ENCODE measurements at places on chromosomes 12 and 14.

DNA sequence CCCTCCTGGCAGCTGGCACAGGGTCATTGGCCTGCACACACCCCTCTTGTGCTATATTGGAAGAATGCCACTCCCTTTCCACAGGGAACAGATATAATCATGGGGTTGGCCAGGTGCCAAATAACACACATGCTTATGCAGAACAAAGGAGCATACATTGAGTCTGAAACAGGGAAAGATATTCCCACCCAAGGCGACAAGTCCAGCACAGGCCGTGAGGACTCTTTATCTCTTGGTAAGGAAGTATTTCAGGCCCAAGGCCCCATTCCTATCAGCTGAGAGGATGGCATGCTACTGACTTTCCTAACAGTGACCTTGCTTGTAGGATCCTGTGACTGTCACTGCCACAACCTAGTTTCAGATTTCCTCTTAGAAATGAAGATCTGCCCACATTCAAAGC is 59.0 kb upstream of the STXBP6 start:
- H3K36me3 ChIP-seq: no peaks in the 10 kb centered on the region
- H3K27ac ChIP-seq: no peak overlapping the region
- H3K27me3 ChIP-seq: no peaks in the 10 kb centered on the region
- H3K4me3 ChIP-seq: no peak overlapping the region
- no peak for DNase-seq

GRCh38 chr14:93379831-93380230 is 32.8 kb downstream of the COX8C start:
- DNase-seq: no peak
- H3K4me3 ChIP-seq: no peak overlapping the region
- no peak overlapping the region for H3K27ac ChIP-seq
- no peaks in the 10 kb centered on the region for H3K36me3 ChIP-seq
- H3K27me3 ChIP-seq: no peaks in the 10 kb centered on the region

DNA sequence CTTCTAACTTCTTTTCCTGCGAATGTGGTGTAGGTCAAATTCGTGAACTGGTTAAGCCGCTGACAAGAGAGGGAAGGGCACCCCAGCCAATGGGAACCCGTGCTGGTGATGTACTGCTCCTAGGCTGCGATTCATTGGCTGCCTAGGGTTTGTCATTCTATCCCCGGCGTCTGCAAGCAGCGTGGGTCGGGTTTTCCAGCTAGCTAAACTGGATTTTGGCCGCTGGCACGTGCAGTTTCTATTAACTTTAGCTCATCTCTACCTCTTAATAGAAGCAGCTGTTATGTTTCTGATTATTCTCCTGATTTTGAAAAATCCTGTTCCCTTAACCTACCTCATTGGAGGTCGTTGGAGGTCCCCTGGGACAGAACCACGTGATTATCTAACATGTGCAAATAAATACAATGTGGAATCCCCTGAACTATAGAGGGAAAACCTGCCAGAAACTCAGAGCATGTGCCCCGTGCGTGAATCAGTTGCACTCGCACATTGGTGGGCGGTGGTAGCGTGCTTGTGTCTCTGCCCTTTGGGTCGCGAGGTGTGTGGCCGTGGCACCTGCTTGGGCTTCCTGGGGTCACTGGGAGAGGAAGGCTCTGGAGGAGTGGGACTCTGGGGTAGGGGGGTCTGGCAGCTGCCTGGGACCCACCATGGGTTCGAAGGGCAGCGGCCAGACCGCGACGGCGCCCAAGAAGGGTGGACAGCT is 876 bp upstream of the PPM1A start:
- peaks cover 23% of the 10 kb centered on the region for H3K4me1 ChIP-seq
- peak overlapping the region; percentile 92 for H3K4me3 ChIP-seq
- H3K36me3 ChIP-seq: no peaks in the 10 kb centered on the region
- DNase-seq: peak; percentile 94
- peak overlapping the region; percentile 100 for H3K27ac ChIP-seq

- no peak overlapping the region for H3K27ac ChIP-seq
- H3K4me1 ChIP-seq: no peaks in the 10 kb centered on the region
- H3K36me3 ChIP-seq: no peaks in the 10 kb centered on the region
- H3K4me3 ChIP-seq: no peak overlapping the region
- H3K27me3 ChIP-seq: no peaks in the 10 kb centered on the region
Measured at GRCh38 chr12:59030415-59030814, 110.1 kb upstream of the LRIG3 start.

- no peaks in the 10 kb centered on the region for H3K36me3 ChIP-seq
- no peaks in the 10 kb centered on the region for H3K4me1 ChIP-seq
- no peaks in the 10 kb centered on the region for H3K27me3 ChIP-seq
Measured at GRCh38 chr14:29757711-29758233, 169.9 kb downstream of the PRKD1 start.

- no peaks in the 10 kb centered on the region for H3K27me3 ChIP-seq
- H3K4me3 ChIP-seq: peak overlapping the region; percentile 60
- no peak for DNase-seq
- no peaks in the 10 kb centered on the region for H3K36me3 ChIP-seq
- no peak overlapping the region for H3K27ac ChIP-seq
- H3K4me1 ChIP-seq: peaks cover 15% of the 10 kb centered on the region
Measured at GRCh38 chr14:68628605-68629310, 164.1 kb downstream of the ZFP36L1 start.

GRCh38 chr14:23877538-23878180 is 75.9 kb upstream of the DHRS4 start:
- no peak overlapping the region for H3K4me3 ChIP-seq
- H3K36me3 ChIP-seq: no peaks in the 10 kb centered on the region
- no peak overlapping the region for H3K27ac ChIP-seq
- H3K27me3 ChIP-seq: peaks cover 3% of the 10 kb centered on the region
- no peaks in the 10 kb centered on the region for H3K4me1 ChIP-seq
- DNase-seq: no peak

GRCh38 chr12:111204788-111205241 is 164.1 kb downstream of the PHETA1 start:
- H3K27me3 ChIP-seq: peaks cover 11% of the 10 kb centered on the region
- no peak for DNase-seq
- H3K27ac ChIP-seq: no peak overlapping the region
- H3K4me3 ChIP-seq: no peak overlapping the region
- H3K36me3 ChIP-seq: no peaks in the 10 kb centered on the region
- H3K4me1 ChIP-seq: no peaks in the 10 kb centered on the region

DNA sequence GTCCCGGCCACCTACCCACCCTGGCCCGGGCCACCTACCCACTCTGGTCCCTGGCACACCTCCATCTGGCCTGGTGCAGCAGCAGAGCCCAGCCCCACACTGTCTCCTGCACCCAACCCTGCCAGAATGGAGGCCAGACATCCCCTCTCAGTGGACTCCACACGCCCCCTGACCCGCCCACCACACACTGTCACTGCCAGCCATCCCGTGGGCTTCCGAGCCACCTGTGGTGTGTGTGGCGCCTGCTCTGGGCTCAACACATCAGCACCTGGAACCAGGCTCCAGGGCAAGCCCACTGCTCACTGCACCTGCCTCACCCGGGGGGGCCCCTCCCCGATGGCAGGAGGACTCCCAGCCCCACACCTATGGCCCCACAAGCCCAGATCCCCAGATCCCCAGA is 50.5 kb downstream of the FBRSL1 start:
- peaks cover 2% of the 10 kb centered on the region for H3K36me3 ChIP-seq
- peaks cover 14% of the 10 kb centered on the region for H3K4me1 ChIP-seq
- no peaks in the 10 kb centered on the region for H3K27me3 ChIP-seq
- no peak for DNase-seq

- no peaks in the 10 kb centered on the region for H3K36me3 ChIP-seq
- H3K4me1 ChIP-seq: no peaks in the 10 kb centered on the region
- DNase-seq: no peak
- H3K4me3 ChIP-seq: no peak overlapping the region
- no peaks in the 10 kb centered on the region for H3K27me3 ChIP-seq
Measured at GRCh38 chr12:88918161-88918560, 337.9 kb upstream of the KITLG start.

DNA sequence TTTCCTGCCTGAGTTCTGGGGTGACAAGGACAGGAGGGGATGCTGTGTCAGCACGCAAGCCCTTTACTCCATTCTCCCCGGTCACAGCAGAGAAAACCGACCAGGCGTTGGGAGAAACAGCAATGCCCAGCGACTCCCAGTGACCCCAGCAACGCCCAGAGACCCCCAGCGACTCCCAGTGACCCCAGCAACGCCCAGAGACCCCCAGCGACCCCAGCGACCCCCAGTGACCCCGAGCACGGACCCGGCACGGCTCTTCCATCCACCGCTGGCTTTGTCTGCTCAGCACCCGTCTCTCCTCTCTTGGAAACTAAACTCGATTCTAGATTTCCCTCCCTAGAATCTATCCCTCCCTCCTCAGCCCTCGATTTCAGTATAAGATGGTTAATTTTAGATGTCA is 38.5 kb upstream of the GALNT9 start:
- no peak overlapping the region for H3K27ac ChIP-seq
- no peaks in the 10 kb centered on the region for H3K36me3 ChIP-seq
- DNase-seq: no peak
- H3K4me3 ChIP-seq: no peak overlapping the region
- H3K27me3 ChIP-seq: peaks cover 6% of the 10 kb centered on the region

GRCh38 chr12:46224386-46224785 is 44.5 kb downstream of the SLC38A1 start:
- no peak overlapping the region for H3K4me3 ChIP-seq
- DNase-seq: no peak
- H3K27ac ChIP-seq: no peak overlapping the region
- peaks cover 49% of the 10 kb centered on the region for H3K4me1 ChIP-seq
- H3K27me3 ChIP-seq: no peaks in the 10 kb centered on the region

DNA sequence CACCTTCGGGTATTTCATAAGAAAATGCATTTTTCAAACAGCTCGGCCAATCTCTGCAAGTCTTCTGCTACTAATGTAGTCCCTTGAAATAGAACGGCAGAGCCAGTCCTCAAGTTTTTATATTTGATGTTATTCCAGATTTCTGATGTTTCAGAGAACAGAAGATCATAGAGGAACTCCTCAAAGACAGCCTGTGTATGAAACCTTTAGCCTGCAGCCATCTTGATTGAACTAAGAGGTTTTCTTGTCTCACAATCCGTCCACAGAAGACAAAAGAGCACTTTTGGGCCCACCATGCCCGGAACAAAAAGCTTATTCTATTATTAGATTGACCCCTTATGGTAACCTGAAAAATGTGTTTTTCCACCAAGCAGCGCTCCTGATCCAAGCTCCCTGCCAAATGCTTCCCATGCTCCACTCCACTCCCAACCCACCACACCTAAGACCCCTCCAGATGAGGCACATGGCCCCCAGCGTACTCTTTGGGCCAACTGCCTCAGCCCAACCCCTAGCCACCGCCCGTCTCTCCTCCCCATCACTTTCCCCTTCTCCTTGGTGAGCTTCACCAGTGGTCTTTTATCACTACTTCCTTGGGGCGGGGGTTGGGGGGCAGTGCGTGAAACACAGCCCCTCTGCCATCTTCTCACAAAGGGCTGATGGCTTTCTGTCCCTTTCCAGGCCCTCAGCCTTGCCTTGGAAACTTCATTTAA is 175.8 kb downstream of the CALM1 start:
- H3K36me3 ChIP-seq: no peaks in the 10 kb centered on the region
- H3K4me3 ChIP-seq: no peak overlapping the region
- no peaks in the 10 kb centered on the region for H3K27me3 ChIP-seq
- no peaks in the 10 kb centered on the region for H3K4me1 ChIP-seq

- H3K4me3 ChIP-seq: no peak overlapping the region
- DNase-seq: no peak
- peaks cover 76% of the 10 kb centered on the region for H3K36me3 ChIP-seq
Measured at GRCh38 chr12:131793243-131794022, 34.8 kb upstream of the MMP17 start.

- no peak overlapping the region for H3K4me3 ChIP-seq
- H3K4me1 ChIP-seq: peaks cover 5% of the 10 kb centered on the region
- no peaks in the 10 kb centered on the region for H3K36me3 ChIP-seq
- no peak overlapping the region for H3K27ac ChIP-seq
- DNase-seq: no peak
- peaks cover 42% of the 10 kb centered on the region for H3K27me3 ChIP-seq
Measured at GRCh38 chr12:50050410-50051098, 6.8 kb upstream of the ASIC1 start.

DNA sequence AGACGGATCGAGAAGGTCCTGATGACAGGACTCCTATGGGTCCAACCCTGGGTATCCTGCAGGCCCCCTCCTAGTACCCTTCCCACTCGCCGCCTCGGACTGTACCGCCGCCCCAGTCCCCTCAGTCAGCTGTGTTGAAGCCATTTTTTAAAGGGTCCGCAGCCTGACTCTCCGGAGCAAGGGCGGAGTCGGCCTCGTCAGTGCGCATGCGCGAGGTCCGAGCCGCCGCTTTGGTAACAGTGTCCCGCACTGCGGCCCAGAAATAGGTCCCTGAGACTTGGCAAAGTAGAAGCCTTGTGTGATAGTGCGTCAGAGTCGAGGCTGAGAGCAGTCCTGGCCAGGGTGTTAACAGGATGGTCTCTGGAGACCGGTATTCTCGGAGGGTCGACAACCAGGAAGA is 769.0 kb upstream of the ALG10B start:
- no peaks in the 10 kb centered on the region for H3K36me3 ChIP-seq
- no peaks in the 10 kb centered on the region for H3K27me3 ChIP-seq
- no peak overlapping the region for H3K4me3 ChIP-seq
- DNase-seq: no peak

GRCh38 chr12:126811391-126811790 is 1455.6 kb upstream of the TMEM132C start:
- no peaks in the 10 kb centered on the region for H3K27me3 ChIP-seq
- H3K4me1 ChIP-seq: no peaks in the 10 kb centered on the region
- H3K4me3 ChIP-seq: no peak overlapping the region
- H3K36me3 ChIP-seq: no peaks in the 10 kb centered on the region
- no peak overlapping the region for H3K27ac ChIP-seq

DNA sequence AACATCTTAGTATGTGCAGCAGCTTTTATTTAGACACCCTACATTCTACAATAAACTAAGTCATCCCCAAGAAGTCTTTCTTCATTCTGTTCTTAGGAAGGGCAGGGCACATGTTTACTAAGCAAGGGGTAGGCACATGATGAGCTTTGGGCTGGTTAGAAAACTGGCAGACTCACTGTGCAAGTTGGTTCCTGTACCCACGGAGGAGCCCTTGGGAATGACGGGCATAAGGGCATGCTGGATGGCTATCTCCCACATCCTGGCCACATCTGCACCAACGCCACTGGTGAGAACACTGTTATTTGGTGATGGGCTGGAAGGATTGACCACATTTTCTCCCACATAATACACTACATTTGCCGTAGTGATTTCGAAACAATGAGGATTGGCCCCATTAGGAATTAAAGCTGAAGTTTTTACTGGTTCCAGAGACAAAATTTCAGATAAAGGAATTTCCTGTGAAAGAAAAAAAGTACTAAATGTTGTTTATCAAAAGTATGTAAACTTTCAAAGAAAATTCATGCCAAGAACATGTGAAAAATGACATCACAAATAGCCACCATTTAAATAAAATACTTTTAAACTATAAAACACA is 297.0 kb downstream of the PRKD1 start:
- no peaks in the 10 kb centered on the region for H3K27me3 ChIP-seq
- H3K27ac ChIP-seq: no peak overlapping the region
- H3K4me1 ChIP-seq: no peaks in the 10 kb centered on the region
- H3K36me3 ChIP-seq: no peaks in the 10 kb centered on the region

GRCh38 chr12:129489100-129489676 is 414.6 kb downstream of the TMEM132D start:
- H3K36me3 ChIP-seq: no peaks in the 10 kb centered on the region
- H3K27me3 ChIP-seq: no peaks in the 10 kb centered on the region
- H3K4me1 ChIP-seq: no peaks in the 10 kb centered on the region
- no peak overlapping the region for H3K4me3 ChIP-seq
- DNase-seq: no peak

- no peak for DNase-seq
- no peak overlapping the region for H3K4me3 ChIP-seq
- no peaks in the 10 kb centered on the region for H3K36me3 ChIP-seq
Measured at GRCh38 chr14:59529189-59529588, 44.9 kb downstream of the JKAMP start.
